ENCODE measurements at places on chromosomes 2 and 18.

DNA sequence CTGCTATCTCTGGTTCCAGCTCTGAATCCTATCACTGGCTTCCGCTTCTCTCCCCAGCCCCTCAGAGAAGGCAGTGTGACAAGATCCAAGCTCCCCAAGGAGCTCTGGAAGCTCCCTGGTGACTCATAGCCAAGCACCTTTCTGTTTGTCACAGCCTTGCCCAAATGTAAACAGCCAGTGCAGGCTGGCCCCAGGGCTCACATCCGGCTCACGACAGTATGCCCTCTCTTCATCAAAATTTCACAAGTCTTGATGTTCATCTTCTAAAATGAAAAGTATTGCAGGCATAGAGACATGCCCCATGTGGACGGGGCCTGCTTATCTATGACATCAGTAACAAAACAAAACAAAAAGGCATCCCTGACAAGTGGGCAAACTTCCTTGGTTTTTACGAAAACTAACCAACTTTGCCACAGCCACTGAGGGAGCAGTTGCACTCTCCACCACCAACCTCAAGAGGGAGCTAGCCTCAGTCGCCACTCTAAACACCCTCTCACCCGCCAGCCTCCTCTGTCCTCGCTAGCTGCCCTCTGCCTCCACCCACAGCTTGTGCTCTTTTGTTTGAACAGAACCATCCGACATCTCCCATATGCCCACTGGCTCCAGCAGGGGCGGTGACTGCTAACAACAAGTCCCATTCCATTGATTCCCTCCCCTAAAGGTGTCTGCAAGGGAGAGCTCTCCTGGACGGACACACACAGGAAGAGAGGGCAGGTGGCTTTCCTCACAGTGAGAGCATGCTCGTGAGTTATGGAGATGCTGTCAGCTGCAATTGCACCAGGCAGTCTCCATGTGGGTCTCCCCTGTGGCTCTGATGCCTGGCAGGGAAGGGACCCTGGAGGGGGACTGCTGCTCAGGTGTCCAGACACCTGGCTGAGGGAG, 71.0 kb upstream of the DAPL1 start:
- no peak for DNase-seq

- no peak for DNase-seq
These were observed 19.6 kb upstream of the IL1A start for GRCh38 chr2:112803691-112804521.

DNA sequence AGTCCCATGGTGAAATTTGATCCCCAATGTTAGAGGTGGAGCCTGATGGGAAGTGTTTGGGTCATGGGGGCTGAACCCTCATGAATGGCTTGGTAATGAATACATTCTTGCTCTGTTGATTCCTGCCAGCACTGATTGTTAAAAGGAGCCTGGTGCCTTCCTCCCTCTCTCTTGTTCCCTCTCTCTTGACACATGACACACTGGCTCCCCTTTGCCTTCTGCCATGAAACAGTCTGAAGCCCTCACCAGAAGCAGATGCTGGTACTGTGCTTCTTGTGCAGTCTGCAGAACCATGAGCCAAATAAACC, 30.6 kb upstream of the EPC2 start:
- DNase-seq: no peak

- no peak for DNase-seq
These were observed 49.5 kb downstream of the NFATC1 start for GRCh38 chr18:79445221-79445620.

DNA sequence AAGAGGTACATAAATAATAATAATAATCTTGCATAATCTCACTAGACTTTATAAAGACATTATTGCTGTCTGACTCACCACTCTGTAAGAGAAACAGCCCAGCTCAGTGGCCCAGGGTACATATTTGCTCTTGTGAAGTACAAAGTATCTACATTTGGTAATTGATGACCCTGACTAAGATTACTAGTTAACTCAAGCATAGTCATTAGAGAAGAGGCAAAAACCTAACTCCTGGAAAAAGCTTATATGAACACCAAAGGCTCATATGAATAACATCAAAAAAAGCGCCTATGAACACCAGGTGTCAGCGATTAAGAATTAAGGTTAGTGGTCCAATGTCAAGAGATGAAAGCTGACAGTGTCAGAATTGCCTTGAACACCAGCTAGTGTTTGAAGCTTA, 38.4 kb downstream of the RAD51AP2 start:
- no peak for DNase-seq

GRCh38 chr18:506264-506663, 5.8 kb upstream of the COLEC12 start:
- DNase-seq: no peak

All from glomerular endothelial cell (primary cell).